Hematopoietic multipotent progenitor cell treated with erythropoietin and hydrocortisone succinate and interleukin-3 and kit ligand, for 17 days (in vitro differentiated cells): ENCODE measurements at places on chromosomes 1 and 21.

GRCh38 chr1:46399307-46399706 lies 5.2 kb downstream of the FAAH start:
- no peak for DNase-seq

DNA sequence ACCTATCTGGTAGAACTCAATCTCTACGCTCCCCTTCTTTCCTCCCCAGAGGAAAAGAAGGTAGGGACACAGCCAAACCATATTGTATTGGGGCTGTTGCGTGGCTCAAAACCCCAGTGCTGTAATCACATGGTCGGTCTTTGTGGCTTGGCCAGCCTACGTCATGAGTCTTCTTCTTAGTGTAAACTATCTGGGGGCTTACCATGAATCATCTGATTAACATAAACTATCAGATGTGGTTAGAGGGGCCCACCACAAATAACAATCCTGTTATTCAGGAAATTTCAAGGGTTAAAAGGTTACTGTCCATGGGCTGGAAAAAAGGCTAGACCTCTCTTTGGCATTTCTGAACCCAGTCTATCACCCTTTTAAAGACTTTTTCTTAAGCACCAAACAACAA lies 49.5 kb upstream of the GPR52 start:
- no peak for DNase-seq

DNA sequence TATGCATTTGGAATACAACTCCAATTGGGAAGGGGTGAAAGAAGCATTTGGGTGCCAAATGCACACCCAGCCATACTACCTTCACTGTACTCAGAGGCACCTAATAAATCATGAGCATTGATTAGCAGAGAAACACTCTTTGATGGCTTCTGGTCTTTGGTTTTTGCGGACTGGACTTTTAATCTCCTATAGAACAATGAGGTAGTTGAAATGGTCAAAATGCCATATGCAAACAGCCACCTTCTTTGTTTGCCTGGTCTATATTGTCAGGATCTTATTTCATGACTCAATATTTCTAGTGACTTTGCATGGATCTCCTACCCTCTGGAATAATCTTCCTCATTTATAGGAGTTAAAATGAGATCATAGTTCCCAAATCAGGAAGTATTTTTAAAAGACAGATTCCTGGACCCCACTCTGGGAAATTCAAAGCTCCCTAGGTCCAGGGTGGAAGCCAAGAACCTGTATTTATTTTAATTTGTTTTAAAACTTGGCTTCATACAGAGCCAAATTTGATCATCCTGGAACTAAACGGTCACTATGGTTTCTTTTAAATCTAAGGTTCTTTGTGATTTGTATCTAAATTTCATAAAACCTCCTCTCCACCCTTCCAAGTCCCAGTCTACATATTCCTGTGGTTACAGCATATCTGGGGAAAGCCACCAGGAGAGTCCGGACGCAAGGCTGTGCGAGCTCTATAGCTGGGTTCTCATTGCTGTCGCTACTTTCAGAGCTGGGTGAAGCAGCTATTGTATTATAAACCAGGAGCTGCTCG lies 8.7 kb downstream of the FAM3B start:
- DNase-seq: no peak

GRCh38 chr1:67393240-67393639 lies 37.0 kb downstream of the SERBP1 start:
- DNase-seq: no peak

DNA sequence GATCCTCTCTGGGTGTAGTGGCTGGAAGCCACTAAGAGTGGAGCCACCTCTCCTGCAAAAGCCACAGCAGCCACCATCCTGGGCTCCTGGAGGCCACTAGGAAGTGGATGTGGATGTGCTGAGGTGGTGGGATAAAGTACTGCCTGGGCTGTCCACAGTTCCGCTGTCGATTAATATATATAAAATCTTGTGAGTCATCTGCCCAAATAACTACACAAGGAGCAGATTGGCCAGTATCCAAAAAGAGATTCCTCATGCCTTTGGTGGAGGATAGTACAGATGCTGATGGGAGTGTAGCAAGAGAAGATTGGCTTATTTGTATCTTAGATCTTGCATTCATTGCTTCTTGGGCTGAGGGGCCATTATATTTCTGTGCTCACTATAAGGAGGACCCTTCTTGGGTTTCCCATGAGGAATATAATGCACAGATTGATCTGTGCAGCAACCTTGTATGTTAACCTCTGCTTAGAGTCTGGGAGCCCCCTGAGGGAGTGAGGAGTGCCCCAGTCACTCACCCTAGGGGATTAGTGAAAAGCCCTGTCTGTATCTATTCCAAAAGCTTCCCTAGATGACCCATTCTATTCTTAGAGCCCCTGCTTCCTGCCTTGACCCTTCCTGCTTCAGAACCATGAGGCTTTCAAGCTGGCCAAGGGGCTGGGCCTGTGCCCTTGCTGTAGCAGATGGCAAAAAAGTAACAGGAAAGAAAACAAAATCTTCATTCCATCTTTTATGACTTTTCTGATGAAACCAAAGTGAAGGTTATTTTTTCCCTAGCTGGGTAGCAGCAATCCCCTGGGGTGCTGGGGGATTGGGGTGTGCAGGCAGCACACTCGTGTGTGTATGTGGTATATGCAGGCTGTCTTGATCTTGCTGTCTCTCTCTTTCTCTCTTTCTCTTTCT lies 31.7 kb downstream of the RCSD1 start:
- DNase-seq: no peak

- no peak for DNase-seq
Observed at GRCh38 chr1:9659328-9659727, 7.8 kb downstream of the PIK3CD start.

DNA sequence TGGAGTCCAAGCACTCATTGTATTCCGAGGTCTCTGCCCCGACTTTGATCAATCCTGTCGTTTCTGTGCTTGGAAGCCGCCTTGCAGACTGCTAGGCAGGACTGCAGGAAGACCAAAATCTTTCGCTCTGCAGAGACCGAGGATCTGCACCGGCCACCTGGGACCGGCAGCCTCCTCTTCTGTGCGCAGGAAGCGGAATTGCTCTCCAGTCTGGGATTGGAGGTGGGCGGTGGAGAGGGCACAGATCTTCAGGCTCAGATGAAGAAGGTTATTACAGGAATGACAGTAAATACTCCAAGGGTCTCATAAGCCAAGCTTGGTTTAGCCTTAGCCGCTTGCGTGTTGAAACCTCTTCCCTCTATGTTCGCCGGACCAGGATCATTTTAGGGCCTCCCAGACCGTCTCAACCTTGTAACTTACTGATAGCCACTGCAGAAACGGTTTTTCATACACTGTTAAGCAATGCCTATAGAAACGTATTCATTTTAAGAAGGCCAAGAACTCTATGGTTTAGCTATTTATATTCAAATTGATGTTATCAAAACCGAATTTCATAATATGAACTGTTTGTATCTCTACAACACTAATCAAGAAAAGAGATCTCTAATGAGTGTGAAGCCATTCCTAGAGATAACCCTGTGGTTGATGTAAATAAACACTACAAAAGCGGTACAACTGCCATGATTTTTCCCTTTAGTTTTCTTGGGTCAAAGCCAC lies 1.1 kb downstream of the MIA3 start:
- DNase-seq: peak; percentile 15

DNA sequence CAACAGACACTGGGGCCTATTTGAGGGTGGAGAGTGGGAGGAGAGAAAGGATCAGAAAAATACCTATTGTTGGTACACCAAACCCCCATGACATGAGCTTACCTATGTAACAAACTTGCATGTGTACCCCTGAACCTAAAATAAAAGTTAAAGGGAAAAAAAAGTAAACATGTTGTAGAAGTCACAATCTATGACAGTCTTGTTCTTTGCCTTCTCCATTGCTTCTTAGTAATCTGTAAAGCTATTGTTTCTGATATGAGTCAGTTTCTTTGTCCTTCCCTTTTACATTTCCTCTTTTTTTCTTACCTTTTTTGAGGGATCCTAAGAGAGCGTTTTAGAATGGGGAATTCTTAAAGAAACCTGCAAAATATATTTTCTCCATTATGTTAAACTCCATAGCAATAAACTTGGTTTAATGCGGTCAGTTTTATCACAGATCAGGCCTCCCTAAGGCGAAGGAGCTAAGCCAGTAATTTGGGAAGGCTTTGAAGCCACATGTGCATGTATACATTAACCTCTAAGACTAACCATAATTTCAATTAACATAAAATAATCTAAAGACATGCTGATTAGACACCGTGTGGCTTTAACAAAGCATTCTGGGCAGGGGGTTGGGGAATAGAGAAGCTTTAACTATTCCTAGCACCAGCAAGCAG lies 77.8 kb upstream of the C1orf105 start:
- DNase-seq: no peak

DNA sequence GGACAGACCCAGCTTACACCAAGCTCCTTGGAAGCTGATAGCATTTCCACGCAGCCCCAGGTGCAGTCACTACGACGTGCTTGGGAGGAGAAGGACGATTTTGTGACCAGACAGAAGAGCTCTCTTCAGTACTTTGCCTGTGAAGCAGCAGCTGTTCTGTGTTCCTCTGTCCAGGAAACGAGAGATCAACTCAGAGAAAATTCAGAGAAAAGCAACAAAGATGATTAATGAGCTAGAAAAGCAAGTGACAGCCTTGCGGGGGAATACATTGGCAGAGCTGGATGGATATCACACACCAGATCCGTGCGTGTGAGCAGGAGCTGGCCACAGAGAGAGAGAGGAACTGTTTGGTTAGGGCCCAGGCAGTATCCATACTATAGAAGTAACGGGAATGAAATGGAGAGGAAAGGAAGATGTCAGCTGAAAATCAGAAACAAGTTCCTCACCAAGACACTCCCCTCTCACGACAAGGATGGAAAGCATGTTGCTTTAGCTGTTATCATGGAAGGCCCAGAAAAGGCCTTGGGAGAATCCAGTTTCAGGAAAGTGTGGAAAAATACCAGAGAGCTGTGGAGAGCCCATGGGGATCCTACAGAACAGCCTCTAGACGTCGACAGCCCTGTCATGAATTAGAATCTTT lies 106.2 kb downstream of the TOMM20 start:
- DNase-seq: no peak

- DNase-seq: no peak
Observed at GRCh38 chr1:212667223-212668139, 32.2 kb downstream of the BATF3 start.

DNA sequence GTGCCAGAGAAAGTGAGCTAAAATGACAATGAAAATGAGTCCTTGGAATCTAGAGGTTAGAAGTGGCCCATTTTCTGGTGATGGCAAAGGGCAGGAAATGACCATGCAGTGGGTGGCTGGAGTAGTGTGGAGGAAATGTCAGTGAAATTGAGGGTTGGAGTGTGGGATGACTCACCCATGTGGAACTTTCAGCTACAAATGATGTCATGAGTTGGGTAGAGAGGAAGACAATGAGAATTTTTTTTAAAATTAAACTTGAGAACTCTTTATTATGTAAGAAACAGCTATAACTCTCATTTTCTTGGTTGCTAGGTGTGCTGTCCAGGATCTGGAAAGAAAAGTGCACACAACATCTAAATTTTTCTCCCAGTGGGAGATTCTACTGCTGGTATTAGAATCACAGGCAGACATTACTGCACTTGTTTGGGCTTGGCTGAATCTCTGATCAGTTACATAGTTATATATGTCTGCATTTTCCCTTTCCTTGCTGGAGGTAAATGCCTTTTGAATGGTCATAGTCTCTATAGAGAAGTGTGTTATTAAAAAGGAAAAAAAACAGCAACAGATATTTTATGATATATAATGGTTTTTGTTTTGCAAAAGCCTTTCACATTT lies 56.8 kb upstream of the GNG12 start:
- DNase-seq: no peak

- DNase-seq: no peak
Observed at GRCh38 chr21:42080788-42081083, 9.6 kb downstream of the UMODL1 start.

DNA sequence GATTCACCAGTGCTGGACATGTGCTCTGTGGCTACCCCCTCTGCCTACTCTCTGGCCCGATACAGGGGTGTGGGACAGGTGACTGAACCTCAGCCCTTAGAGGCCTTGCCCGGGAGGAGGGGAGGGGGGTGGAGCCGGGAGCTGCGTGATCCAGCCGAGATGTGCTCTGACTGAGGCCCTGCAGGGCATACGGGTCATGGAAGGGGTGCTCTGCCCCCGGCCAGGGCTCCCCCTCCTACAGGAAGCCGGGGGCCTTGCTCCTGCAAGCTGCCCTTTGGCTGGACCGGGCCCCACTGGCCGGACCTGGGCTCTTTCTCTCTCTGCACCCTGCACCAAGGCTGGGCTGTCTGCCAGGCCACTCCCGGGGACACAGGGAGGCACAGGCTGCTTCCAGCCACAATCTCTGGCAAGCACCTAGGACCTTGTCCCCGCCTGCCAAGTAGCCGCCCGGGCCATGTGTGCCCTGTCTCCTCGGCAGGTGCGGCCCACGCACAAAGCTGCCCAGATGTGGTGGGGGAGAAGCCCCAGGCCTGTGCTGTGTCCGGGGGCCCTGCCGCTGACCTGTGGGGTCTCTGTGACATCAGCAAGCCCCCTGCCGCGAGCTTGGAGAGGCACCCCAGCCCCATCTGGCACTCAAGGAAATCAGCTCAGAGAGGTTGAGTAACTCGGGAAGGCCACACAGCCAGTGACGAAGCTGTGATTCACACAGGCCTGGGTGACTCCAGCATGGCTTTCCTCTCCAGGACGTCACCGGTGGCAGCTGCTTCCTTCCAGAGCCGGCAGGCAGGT lies 1.5 kb downstream of the SCNN1D start:
- no peak for DNase-seq

GRCh38 chr1:226937940-226938725 lies 2.0 kb upstream of the COQ8A start:
- no peak for DNase-seq

GRCh38 chr1:159007726-159008125 lies 2.0 kb upstream of the IFI16 start:
- DNase-seq: no peak

DNA sequence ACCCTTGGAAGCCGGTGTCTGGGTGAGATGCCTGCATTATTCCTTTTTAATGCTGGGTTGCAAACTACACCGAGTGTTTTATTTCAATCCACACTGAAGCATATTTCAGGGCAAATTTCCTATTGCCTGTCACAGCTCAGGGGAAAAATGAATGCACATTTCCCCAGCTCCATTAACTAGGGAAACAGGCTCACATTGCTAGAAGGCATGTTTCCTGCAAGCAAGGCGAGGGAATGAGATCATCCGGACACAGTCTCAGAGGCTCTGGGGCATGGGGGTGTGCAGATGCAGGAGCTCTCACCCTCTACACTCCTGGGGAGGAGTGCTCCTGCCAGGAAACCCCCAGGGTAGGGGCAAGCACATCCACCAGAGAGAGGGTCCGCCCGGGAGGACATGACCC lies 24.6 kb downstream of the SYT2 start:
- no peak for DNase-seq

- DNase-seq: no peak
Observed at GRCh38 chr1:158873141-158873540, 42.0 kb downstream of the MNDA start.

- DNase-seq: no peak
Observed at GRCh38 chr1:118339400-118340124, 154.5 kb upstream of the SPAG17 start.

DNA sequence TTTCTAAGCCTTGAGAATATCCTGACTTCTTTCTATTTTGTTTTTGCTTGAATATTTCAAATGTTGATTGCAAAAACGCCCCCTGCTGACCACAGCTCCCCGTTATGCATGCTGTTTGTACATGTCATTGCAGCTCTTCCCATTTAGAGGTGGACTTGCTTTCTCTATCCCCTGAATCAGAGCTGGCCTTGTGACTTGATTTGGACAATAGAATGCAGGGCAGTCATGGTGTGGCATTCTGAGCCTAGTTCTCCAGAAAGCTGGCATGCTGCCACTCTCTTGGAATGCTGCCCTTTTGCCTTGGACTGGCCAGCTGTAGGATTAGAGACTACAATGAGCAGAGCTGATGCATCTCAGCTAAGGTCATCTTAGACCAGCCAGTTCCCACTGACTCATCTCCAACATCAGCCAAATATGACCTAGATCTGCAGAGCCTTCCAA lies 1561.5 kb downstream of the MRPL39 start:
- DNase-seq: no peak

GRCh38 chr1:109984190-109984455 lies 442 bp upstream of the AHCYL1 start:
- DNase-seq: no peak
